ENCODE measurements at places on chromosomes 7 and 10.
A peak's percentile ranks its signal among the peaks of the same experiment; 100 is the strongest.

GRCh38 chr7:127667017-127667670, 15.2 kb downstream of the SND1 start:
- DNase-seq = peak; percentile 76

DNA sequence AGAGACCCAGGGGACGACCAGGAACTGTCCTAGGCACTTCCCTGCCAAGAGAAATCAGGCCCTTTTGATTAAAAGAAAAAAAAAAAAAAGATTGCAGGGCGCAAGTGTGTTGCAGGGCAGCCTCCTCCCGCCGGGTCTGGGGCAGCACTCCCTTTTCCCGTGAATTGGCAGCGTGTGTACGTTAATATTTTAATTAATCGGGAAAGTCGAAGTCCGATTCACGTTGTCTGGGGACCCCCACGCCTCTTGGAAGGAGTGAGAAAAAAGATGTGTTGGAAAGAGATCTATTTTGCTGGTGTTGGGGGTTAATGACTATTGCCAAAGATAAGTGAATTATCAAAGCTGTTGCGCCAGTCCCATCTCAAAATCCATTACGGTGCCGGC, 1.3 kb upstream of the EBF3 start:
- no peak for DNase-seq

GRCh38 chr7:46576950-46577349, 655.9 kb upstream of the IGFBP3 start:
- peak; percentile 14 for DNase-seq

DNA sequence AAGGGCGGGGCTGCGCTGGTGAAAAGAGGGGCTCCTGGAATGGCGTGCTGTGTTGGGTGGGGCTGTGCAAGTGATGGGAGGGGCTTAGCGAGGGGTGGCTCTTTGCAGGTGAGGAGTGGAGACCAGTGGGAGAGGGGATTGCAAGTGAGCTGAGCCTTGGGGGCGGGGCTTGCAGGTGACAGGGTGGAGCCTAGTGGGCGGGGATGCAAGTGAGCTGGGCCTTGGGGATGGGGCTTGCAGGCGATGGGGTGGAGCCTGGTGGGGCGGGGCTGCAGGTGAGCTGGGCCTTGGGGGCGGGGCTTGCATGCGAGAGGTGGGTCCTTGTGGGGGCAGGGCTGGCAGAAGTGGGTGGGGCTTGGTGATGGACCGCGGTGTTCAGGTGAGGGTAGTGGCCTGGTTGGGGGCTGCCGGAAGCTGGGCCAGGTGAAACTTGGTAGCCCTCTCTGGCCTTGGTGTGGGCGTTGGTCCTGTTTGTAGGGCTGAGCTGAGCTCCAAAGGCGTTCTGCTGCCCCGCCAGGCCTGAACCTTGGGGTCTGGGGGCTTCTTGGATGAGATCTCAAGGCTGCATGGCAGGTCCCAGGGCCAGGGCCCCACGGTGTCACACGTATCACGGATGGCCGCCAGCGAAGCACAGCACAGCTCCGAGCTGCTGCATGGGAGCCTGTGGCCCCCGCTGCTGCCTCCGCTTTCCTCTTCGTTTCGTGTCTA, 743 bp upstream of the PITRM1 start:
- DNase-seq = no peak

GRCh38 chr7:6294839-6295238, 22.4 kb upstream of the CYTH3 start:
- DNase-seq = peak; percentile 70

DNA sequence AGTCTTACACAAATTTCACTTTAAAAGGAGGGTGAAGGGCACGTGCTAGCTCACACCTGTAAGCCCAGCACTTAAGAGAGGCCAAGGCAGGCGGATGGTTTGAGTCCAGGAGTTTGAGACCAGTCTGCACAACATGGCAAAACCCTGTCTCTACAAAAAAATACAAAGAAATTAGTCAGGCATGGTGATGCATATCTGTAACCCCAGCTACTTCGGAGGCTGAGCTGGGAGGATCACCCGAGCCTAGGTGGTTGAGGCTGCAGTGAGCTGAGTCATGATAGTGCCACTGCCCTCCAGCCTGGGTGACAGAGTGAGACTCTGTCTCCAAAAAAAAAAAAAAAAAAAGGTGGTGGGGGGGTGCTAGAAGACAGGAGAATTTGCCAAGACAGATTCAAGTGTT, 237.3 kb upstream of the KLF14 start:
- no peak for DNase-seq

DNA sequence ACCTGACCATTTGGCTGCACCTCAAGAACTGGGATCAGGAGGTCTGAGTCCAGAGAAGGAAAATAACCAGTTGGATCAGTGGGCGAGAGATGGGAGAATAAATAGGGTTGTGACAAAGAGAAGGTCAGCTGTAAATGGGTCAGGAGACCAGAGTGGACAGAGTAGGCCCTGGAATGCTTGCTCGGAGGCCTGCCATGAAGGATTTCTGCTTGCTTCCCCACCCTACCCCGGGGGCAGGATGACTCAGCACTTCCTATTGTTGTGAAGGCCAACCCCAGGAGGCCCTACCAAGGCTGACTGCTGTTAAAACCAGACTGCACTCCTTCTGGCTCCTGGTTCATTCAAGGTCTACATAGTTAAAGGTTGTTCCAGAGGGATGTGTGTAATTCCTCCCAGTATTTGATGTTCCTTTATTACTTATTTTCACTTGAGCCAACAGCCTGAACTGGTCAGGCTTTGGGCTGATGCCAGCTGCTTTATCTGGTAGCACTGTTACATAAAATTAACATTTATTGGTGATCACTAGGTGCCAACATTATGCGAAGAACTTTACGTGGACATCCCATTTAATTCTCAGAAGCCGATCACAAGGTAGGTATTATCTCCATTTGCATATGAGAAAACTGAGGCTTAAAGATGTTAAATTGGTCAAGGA, 27.3 kb upstream of the IFRD1 start:
- peak; percentile 92 for DNase-seq

- peak; percentile 9 for DNase-seq
Observed at GRCh38 chr7:36062154-36062815, 90.8 kb upstream of the EEPD1 start.

- DNase-seq = no peak
Observed at GRCh38 chr10:86170255-86171108, 196.1 kb downstream of the GRID1 start.

GRCh38 chr7:5627745-5628547, 153.5 kb downstream of the RNF216 start:
- DNase-seq = no peak

GRCh38 chr10:20874261-20874660, 22.9 kb downstream of the NEBL start:
- no peak for DNase-seq

GRCh38 chr10:73296946-73297345, 44.5 kb upstream of the MRPS16 start:
- no peak for DNase-seq

GRCh38 chr10:61835069-61835945, 66.2 kb upstream of the ARID5B start:
- DNase-seq = peak; percentile 87

- DNase-seq = no peak
Observed at GRCh38 chr7:150722431-150722931, 6.1 kb downstream of the GIMAP1 start.

DNA sequence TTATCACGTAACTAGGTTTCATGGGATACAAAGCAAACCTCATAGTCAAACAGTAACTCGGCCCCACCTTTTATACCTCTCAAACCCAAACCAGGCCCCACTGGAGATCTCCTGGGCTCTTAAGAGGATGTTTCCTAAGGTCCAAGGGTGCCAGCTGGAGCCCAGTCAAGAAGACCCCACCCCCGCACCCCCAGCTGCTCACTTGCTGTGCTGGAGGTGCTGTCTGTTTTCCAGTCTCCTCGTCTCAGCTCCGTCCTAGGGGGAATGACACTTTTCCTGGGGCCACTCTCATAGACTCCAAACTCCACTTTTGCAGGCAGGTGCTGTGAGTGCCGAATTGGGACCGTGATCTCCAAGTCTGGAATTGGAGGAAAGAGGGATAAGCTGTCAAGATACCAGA, 22.7 kb upstream of the TM9SF3 start:
- no peak for DNase-seq

GRCh38 chr7:30379741-30380140, 95.3 kb downstream of the ZNRF2 start:
- no peak for DNase-seq

GRCh38 chr7:49787980-49788379, 14.5 kb downstream of the VWC2 start:
- no peak for DNase-seq

GRCh38 chr7:114973147-114973546, 51.3 kb downstream of the MDFIC start:
- peak; percentile 39 for DNase-seq

Data from fibroblast of mammary gland (primary cell).